ENCODE measurements at places on chromosomes 13 and 19.

DNA sequence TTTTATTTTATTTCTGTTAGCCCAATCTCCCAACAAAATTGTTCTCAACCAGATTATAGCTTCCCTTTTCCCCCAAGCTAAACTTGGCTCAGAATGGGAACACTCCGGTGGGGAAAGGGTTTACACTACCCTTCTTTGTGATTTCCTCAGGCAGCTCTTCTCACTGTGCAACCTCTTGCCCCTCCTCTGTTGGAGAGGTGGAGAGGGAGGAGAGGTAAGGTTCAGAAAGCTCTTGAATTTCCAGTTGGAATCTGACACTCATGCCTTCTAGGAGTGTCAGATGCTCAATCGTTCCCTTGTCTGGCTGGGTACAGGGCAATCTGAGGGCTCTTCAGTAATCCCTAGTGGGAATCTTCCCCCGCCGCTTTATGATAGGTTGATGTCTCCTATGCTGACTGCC, 486.1 kb upstream of the KLF12 start:
- peaks cover 6% of the 10 kb centered on the region for H3K27me3 ChIP-seq
- no peaks in the 10 kb centered on the region for H3K4me1 ChIP-seq
- no peak for DNase-seq

DNA sequence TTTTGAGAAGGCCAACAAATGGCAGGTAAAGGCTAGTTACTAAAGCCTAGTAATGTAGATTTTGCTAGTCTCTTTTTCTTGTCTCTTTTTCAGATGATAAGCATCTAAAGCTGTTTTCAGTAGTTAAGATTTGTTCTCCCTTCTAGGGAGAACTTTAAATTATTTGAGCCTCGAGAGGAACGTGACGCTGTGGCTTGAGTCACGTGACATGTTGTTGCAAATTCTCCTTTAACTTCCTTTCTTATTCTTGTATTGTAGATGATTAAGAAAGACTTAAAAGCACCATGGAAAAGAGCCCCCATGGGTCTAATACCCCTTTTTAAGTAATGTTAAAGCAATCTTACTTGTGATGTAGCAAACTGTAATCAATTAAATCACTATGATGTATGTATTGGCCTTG, 2698.7 kb downstream of the PCDH9 start:
- H3K4me3 ChIP-seq: no peak overlapping the region
- no peaks in the 10 kb centered on the region for H3K4me1 ChIP-seq
- no peaks in the 10 kb centered on the region for H3K27me3 ChIP-seq

- no peaks in the 10 kb centered on the region for H3K4me1 ChIP-seq
- no peak overlapping the region for H3K4me3 ChIP-seq
- H3K27me3 ChIP-seq: peaks cover 15% of the 10 kb centered on the region
- no peak for DNase-seq
- H3K36me3 ChIP-seq: no peaks in the 10 kb centered on the region
These were observed 92.9 kb downstream of the SOX1 start for GRCh38 chr13:112159575-112160547.

- H3K27ac ChIP-seq: no peak overlapping the region
- no peak overlapping the region for H3K4me3 ChIP-seq
- H3K27me3 ChIP-seq: peaks cover 7% of the 10 kb centered on the region
- DNase-seq: no peak
- no peaks in the 10 kb centered on the region for H3K36me3 ChIP-seq
These were observed 70.0 kb downstream of the INSR start for GRCh38 chr19:7224209-7224686.
